ENCODE measurements at places on chromosomes 1 and 21. TPM values are rescaled to one million over a fixed set of nuclear protein-coding genes. Genes with fewer than 3 reads are reported as not detected.
A peak's percentile ranks its signal among the peaks of the same experiment; 100 is the strongest.

The CYP2J2 gene
- not detected for total RNA-seq

DNA sequence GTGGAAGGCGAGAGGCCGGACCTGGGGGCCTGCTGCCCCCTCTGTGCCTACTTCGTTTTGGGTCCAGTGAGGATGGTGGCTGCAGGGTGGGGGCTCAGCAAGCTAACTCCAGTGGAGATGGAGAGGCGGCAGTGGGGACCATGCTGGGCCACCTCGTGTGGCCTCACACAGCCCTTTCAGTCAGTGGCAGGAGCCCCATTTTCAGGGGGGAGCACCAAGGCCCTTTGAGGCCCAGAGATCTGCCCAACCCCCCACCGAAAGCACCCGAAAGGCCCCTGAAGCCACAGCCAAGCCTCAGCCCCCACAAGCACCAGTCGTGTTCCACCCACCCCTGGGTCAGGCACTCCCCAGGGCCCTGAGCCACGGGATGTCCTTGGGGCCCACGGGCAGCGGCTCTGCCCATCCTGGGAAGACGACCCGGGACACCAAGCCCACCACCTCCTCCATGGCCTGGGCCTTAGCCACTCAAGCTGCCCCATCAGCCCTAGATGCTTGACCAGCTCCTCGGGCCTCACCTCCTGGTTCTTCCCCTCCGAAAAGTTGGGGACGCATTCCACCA, 345 bp downstream of the FTCD start:
- peak; percentile 61 for DNase-seq

GRCh38 chr21:42381347-42381984, 14.4 kb downstream of the TMPRSS3 start:
- DNase-seq = peak; percentile 25

DNA sequence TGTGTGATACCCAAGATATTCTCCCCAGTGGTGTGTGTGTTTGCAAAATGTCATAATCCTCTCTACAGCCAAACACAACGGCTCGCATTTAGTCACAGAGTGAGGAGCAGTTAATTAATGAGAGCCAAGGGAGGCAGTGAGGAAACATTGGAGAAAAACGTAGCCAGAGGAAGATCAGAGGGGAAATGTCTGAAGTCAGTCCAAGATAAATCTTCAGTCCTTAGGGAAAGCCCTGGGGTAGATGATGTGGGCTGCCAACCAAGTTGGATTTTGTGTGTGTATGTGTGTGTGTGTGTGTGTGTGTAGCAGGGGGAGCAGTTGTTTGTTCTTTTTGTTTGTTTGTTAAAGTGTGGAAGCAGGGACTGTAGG, 201.0 kb upstream of the PTBP2 start:
- DNase-seq = no peak

DNA sequence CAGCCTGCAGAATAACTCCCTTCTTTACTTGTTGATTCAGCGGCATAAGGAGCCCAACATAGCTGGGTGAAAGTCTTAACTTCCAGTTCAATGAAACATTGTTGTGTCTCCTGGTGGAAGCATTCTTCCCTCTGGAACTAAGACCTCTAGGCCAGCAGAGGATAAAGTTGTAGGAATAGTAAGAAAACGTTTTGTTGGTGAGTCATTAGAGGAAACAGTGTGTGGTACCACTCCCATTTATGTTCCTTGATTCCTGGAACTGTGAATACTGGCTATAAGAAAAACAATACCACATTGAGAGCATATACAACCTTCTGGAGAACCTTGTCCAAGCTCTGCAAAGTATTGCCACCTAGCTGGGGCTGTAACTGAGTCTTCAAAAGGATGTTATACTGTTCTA, 737.4 kb upstream of the ZP4 start:
- DNase-seq = no peak

The KTI12 gene
- 5.7 TPM for total RNA-seq

The CD1B gene
- total RNA-seq = not detected

DNA sequence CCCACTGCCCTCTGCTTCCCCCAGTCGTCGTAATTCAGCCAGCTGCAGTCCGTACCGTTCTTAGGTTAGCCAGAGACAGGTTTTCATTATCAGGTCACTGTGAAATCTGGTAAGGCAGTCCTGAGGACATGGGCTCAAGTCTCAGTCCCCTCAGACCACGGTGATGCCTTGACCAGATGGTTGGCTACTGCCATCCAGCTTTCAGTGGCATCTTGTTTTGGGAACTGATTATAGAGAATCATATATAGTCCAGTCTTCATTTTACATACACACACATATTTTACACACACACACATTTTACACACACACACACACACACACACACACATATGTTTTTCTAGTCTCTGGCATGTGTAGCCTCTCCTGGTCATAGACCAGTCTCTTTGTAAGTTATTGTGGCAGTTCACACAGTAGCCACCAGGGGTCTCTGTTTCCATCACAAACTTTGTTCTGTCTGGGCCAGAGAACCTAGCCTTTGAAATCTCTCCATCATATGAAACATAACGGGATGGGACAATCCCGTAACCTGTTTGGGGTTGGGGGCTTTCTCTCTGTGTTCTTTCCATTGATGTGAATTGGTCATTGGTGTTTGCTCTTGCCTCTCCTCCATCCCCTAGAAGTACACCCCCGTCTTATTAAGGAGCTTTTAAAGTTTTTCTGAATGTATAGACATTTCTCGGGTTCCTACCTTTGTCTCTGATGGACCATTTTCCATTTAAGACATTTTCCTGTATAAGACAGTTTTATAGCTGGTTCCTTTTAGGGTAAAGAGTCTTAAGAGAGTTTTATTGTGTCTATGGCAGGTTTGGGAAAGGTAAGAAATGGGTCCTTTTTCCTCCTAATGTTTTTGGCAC, 8.4 kb upstream of the IKBKE start:
- DNase-seq = no peak

DNA sequence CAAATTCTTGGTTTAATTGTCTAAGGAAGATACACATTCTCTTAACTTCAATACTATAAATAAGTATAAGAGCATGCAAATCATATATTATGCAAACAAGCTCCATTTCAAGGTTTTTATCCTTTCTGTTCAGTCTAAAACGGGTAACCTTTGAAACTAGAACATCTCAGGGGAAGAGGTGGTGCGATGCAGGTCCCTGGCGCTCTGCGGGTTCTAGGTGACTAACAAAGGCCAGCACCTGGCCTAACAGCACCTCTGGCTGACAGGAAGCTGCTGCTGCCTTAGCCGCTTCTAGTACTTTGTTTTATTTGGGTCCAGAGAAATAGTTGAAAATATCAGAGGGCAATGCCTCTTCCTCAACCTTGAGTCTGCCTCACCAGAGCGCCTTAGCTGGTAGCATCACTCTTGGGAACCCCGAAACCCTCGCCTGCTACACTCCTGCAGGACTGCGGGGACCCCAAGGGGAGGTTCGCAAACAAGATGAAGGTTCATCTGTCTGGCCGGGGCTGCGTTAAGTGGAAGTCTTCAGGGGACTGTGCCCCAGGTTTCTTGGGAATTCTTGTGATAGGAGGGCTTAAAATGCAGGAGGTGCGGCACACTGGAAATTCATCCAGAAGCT, 45.5 kb downstream of the PRDM15 start:
- DNase-seq = no peak

The ESPN gene
- not detected for total RNA-seq

DNA sequence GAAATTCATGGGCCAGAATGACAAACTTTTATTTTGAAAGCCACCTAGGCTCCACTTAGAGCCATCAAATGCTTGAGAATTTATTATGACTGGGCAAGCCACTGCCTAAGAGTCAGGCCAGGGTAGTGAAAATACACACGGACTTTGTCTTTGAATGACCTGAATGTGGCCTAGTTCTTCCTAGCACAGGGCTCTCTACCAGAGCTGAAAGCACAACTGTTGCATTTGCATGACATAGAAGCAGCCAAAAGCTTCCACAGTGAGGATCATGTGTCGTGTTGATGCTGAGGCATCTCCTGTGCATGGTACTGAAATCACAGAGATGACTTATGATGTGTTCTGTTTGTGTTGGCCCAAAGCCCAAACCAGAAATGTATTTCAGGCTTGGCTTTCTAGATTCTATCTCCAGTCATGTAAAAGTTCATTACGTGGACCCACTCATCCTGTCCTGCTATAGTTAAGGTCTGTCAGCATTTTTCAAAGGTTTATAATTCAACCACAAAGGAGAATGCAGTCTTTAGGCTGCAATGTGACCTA, 164.0 kb upstream of the UBE2U start:
- DNase-seq = no peak

DNA sequence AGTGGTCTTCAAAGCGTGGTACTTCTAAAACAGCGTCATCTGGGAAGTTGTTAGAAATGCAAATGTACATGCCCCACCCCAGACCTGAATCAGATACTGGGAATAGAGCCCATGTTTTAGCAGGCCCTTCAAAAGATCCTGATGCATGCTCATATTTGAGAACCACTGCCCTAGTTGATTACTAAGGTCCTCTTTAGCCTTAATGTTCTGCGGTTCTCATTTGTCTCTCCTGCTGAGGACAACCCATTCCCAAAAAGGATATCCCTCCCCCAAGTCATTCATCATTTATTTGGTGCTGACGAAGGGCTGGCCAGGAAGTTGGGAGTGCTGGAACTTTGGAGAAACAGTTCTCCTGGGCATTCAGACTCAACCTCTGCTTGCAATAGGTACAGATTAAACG, 92.4 kb upstream of the RALGPS2 start:
- DNase-seq = no peak

DNA sequence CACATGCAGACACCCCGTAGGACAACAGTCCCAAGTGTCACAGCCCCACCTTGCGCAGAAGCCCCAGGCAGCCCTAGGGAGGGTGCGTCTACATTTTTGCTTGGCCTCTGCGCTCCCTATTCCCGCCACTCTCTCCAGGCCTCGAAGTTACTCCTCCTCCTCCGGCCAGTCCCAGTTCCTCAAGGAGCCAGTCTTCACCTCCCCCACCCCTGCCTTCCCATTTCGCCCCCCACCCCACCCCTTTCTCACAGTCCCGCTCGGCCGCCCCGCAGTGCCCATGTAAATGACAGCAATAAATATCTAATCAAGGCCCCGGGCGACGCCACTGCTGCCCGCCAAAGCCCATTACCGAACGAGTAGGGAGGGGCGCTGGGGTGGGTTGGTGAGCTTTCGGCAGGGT, 3.2 kb downstream of the DMBX1 start:
- DNase-seq = peak; percentile 70

DNA sequence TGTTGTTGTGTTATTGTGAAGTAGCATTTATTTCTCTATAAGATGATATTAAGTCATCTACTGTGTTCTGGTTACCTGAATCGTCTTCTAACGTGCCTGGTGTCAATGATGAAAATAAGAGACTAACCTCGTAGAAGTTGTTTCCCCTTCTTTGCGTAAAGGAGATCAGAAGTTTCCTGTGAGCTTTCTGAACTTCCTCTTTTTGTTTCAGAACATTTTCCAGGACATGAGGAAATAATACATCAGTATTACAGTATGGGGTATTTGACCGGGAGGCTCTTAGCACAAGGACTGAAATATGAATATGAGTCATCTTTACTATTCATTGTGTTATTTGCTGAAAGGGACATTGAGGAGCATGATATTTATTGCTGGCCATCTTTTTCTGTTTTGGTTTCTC, 1.3 kb downstream of the ST6GALNAC3 start:
- DNase-seq = no peak

DNA sequence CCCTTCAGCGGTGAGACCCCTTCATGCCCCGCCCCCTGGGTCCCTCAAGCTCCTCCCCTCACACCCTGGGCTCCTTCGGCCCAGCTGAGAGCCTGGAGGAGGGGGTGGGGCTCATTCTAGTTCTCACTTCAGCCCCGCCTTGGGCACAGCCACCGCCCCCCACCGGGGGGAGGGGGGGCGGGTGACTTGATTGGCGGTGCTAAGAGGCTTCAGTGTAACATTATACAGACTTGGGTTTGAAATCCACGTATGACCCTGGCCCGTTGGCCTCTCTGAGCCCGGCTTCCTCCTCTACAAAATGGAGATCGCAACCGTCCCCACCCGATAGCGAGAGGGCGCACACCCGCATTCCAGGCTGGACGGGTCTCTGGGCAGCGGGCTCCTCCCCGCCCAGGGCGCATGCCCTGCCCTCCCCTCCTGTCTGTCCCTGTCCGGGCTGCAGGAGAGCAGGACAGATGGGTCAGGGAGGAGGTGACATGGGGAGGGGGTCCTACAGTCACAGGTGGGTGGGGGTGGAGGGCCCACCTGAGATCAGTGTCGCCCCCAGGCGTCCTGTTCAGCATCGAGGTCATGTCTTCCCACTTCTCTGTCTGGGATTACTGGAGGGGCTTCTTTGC, 5.1 kb downstream of the CLCNKB start:
- no peak for DNase-seq

- no peak for DNase-seq
Measured at GRCh38 chr1:209512821-209513220, 70.7 kb upstream of the CAMK1G start.

DNA sequence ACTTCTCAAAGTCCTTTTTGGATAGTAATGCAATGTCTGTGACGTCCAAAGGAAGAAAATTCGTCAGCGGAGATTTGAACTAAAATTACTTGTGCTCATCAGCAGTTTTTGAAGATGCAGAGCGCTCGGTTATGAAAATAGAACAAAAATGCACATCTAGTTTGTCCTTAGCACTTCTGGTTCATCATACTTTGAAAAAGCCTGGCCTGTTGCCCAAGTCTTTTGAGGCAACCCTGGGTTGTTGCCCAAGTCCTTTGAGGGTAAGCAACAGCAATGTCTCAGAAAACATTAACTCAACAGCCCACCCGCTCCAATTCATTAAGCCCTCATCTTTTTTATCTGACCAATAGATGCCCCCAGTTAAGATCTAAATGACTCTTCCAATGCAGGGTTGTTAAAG, 91.9 kb downstream of the HUNK start:
- peak; percentile 1 for DNase-seq

The OSCP1 gene
- total RNA-seq = 5.7 TPM

DNA sequence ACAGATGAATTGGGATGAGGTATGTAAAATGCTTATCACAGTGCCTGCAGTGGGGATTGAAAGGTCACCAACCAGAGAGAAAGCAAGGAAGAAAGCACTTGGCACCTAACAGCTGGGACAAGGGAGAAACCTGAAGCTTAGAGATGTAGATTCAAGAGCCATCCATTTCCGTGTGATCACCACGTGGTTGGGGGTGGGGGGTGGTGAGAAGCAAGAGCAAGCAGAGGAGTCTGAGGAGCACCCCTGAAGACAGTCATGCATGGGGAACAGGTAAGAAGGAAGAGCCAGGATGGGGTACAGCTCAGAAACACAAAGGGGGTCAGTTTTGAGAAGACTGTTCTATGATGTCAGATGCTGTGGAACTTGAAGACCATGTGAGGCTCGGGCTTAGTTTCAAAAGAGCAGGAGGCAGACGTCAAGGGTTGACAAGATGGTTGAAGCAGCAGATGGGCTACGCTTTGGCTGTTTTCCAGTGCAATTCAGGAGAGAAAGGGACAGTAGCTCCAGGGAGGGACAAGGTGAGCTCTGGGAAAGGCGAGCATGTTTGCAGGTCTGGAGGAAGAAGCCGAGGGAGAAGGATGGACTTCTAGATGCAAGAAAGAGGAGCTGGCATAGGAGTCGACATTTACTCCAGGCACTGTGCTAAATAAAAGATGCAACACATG, 17.4 kb downstream of the KANK4 start:
- DNase-seq = peak; percentile 1

DNA sequence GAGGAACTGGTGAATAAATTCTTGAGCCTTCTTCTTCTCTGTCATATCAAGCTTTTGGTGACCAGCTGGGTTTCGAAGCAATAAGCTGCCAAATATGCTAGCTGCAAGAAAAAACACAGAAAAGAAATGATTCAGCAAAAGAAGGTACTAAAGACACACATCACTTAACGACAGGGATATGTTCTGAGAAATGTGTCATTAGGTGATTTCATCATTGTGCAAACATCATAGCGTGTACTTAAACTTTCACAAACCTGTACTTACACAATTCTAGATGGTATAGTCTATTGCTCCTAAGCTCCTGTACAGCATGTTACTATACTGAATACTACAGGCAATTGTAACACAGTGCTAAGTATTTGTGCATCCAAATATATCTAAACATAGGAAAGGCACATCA, 2.9 kb upstream of the MTF1 start:
- no peak for DNase-seq
